ENCODE measurements at places on chromosomes 16 and 17. TPM values are rescaled to one million over a fixed set of nuclear protein-coding genes. Genes with fewer than 3 reads are reported as not detected.

The CACNA1H gene
- total RNA-seq = 27.3 TPM

The CUEDC1 gene
- 8.1 TPM for total RNA-seq

The TBX2 gene
- not detected for total RNA-seq

The SRL gene
- 0.07 TPM for total RNA-seq

The EFCAB13 gene
- total RNA-seq = 2.3 TPM

The ARHGAP23 gene
- 17.2 TPM for total RNA-seq

The TMEM98 gene
- 59.8 TPM for total RNA-seq

The KRTAP9-2 gene
- total RNA-seq = not detected

The UBALD2 gene
- 21.3 TPM for total RNA-seq

The KRTAP2-1 gene
- total RNA-seq = not detected

The SOX15 gene
- total RNA-seq = 44.0 TPM

The RNF112 gene
- 2.3 TPM for total RNA-seq

The MYL11 gene
- total RNA-seq = 3.4 TPM

The PARD6A gene
- 6.8 TPM for total RNA-seq

The EFCAB3 gene
- total RNA-seq = not detected

The PLXDC1 gene
- total RNA-seq = 0.18 TPM

The TVP23B gene
- 23.7 TPM for total RNA-seq

The EPX gene
- total RNA-seq = not detected

The BCL6B gene
- 8.3 TPM for total RNA-seq

The MGAT5B gene
- total RNA-seq = 3.7 TPM

The MFAP4 gene
- total RNA-seq = 22.2 TPM

The CIAO2B gene
- total RNA-seq = 91.1 TPM

The CLUH gene
- 131 TPM for total RNA-seq

The ASPHD1 gene
- 24.6 TPM for total RNA-seq

The NPIPA2 gene
- 0.94 TPM for total RNA-seq

The IL17C gene
- total RNA-seq = 0.14 TPM

The MARVELD3 gene
- total RNA-seq = 3.8 TPM

The MRPL58 gene
- 62.0 TPM for total RNA-seq

The FNDC8 gene
- 0.55 TPM for total RNA-seq

The TNP2 gene
- total RNA-seq = not detected

The ELMO3 gene
- total RNA-seq = 10.4 TPM

The KRTAP4-4 gene
- total RNA-seq = not detected

The KRT31 gene
- total RNA-seq = not detected

The PPP1R1B gene
- total RNA-seq = 11.8 TPM

The DLX4 gene
- total RNA-seq = 1.1 TPM

The CLDN7 gene
- total RNA-seq = 40.8 TPM

The SCGB1C2 gene
- not detected for total RNA-seq

The GGA2 gene
- 23.2 TPM for total RNA-seq

Measured in H7 (cell line).